ENCODE measurements at places on chromosomes 2 and 18.
A peak's percentile ranks its signal among the peaks of the same experiment; 100 is the strongest.

- DNase-seq, result peak; percentile 72
These were observed 64.9 kb upstream of the WIPF1 start for GRCh38 chr2:174662459-174662858.

DNA sequence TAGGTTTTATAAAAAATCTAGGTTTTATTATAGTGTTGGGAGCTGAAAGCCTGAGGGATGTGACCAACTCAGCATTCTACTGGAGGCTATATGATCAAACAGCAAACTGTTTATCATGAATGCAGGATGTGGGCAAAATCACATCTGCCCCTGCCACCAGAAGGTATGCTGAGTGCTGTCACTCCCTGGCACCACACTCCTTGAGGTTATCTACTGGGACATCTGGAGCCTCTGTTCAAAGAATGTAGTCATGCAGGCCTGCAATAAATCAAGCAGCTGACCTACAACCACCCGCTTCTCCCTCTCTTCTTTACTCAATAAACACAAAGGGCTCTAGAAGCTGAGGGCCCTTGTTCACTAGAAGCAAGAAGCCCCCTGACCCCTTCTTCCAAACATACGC lies 328.4 kb upstream of the DDX18 start:
- DNase-seq, result no peak

DNA sequence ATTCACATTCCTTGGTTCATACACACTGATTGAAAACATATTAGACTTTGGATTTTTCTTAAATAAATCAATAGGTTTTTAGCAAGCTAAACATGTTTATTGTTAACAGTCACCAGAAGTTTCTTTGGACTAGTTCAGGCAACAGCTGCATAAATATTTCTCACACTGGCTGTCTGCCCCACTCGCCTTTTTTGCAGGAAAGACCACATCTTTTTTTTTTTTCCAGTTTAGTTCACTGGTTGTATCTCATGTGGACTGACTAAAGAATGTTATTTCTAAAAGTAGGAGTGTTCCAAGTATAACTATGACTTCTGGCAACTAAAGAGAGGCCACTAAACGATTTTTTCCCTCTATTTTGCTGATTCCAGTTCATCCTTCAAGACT lies 31.1 kb downstream of the SLC40A1 start:
- peak; percentile 76 for DNase-seq

GRCh38 chr2:226837787-226838603 lies 2.1 kb downstream of the RHBDD1 start:
- DNase-seq, result no peak

DNA sequence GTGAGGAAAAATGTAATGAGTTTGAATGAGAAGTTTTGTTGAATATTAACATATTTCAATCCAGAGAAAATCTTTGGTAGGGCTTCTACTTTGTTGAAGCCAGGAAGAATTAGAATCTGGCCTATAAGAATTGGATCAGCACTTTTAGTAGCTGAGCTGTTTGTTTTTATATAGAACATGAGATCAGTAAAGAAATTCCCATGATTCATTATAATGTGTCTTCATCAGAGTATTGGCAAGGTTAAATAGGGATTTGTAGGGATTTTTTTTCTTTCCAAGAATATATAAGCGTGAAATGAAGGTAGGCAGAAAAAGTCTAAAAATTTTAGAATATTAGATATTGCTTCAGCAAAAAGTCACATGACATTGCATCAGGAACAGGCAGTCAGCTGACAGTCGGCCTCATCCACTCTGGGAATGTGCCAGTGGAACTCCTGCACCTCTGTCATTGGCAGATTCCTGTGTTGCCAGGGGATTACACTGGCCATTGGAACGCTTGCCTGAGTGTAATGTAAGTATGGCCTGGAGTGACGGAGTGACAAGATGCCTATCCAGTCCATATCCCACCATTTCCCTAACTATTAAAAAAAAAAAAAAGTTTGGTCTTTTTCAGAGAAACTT lies 60.6 kb downstream of the SERTAD2 start:
- DNase-seq, result no peak

DNA sequence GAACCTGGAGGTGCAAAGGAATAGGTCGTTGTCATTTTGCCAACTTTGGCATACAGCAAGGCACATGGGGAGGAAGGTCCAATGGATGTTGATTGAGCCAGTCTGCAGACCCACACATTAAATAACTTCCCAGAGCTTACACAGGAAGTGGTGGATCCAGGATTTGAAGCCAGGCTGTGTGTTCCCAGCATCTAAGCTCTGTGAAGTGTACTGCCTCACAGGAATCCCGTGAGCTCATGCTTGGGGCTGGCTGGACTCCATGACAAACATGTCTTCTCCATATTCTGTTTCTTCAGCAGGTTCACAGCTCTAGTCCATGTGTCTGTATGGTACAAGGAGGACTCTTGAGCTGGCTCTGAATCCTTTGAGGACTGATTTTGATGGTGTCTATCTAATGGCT lies 63.9 kb downstream of the KLHL29 start:
- no peak for DNase-seq

- DNase-seq, result peak; percentile 7
These were observed 3.0 kb downstream of the BUB1 start for GRCh38 chr2:110674620-110675555.

DNA sequence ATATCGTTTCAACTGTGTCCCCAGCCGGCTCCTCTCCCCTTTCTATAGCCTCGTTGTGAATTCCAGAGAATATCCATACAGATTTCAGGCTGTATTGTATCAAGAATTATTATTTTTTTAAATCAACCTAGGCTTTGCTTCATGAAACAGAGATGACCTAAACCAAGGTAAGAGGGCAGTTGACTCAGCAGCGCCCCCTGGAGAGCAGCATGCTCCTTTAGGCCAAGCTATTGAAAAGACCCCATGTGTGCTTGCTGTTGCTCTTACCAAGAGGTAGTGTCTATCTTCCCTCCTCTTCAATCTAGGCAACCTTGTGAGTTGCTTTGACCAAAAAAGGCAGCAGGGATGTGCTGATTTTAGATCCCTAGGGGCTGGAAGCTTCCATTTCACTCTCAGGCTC lies 426.7 kb upstream of the SMIM21 start:
- no peak for DNase-seq

DNA sequence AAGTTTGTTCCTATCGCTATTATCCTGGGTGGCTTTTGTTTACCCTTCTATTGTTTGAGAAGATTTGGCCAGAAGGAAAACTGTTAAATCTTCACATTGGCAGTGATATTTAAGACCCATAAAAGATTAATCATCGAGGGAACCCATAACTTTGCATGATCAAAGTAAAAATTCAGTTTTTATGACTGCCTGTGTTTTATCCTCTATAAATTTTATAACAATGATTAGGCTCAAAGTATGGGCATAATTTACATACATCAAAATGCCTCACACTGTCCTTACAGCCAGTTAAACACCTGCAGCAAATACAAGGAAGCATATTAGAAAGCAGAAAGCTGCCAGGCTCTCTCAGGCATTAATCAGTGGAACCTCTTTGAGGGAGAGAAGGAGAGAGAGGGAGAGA lies 289.1 kb downstream of the ICOS start:
- DNase-seq, result no peak

- no peak for DNase-seq
These were observed 9.9 kb downstream of the ACVR1 start for GRCh38 chr2:157866202-157866601.

- no peak for DNase-seq
These were observed 100.0 kb downstream of the MAP2 start for GRCh38 chr2:209523867-209524266.

GRCh38 chr2:121598087-121598486 lies 51.2 kb downstream of the CLASP1 start:
- no peak for DNase-seq

- no peak for DNase-seq
These were observed 72.6 kb upstream of the THUMPD2 start for GRCh38 chr2:39851651-39852110.

- DNase-seq, result no peak
These were observed 44.1 kb downstream of the GATA6 start for GRCh38 chr18:22213333-22213973.

GRCh38 chr2:172442072-172442895 lies 14.9 kb downstream of the ITGA6 start:
- no peak for DNase-seq

DNA sequence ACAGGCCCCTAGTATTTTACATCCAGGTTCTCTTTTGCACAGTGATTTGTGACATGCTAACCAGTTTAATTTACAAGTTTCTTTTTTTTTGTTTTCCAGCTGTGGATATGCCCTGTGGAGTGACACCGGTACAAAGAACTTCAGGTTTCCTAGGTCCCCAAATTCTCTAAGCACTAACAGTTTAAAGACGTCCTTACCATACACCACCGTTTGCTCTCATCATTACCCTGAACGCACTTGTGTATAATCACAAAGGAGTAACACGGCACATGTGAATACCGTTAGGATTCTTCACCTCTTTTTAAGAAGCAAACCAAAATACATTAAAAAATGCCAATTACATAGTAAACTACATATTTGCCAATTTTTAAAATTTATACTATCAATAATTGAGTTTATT lies 853 bp downstream of the LANCL1 start:
- no peak for DNase-seq

- DNase-seq, result no peak
These were observed 1228.9 kb downstream of the CNTNAP5 start for GRCh38 chr2:125254010-125254409.

- DNase-seq, result no peak
These were observed 694.6 kb upstream of the ACVR2A start for GRCh38 chr2:147150241-147150635.

GRCh38 chr18:45060102-45060501 lies 379.4 kb downstream of the SETBP1 start:
- DNase-seq, result no peak

GRCh38 chr2:241686324-241686649 lies 328 bp downstream of the DTYMK start:
- no peak for DNase-seq

- no peak for DNase-seq
These were observed 1286.2 kb downstream of the SUCLG1 start for GRCh38 chr2:83172841-83173240.

DNA sequence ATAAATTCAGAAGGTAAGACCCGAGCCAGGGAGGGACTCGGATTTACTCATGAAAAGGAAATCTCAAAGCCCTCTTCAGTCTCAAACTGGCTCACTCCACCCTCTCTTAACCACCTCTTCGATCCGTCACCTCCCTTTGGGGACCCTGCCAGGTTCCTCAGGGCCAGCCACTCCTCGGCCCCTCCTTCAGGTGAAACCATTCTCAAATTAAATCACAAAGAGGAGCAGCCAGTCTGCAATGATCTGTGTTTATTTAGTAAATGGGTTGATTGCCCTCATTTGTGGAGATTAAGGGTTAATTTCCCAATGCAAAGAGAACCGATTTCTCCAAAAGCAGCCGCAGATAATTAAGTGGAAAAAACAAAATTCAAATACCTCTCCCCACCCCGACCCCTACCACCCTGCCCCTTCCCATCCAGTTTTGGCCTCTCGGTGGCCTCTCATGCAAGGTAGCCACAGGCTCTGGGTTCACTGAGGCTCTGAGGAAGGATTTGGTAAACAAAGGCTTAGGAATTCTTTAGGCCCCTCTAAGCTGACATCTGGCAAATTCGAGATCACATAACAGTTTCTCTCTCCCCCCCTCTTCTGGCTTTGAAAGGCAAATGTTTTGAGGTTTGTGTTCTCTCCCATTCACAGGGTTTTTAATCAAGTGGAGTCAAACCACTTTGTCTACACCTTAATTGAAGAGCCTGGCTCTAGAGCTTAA lies 10.3 kb upstream of the FZD7 start:
- no peak for DNase-seq

Measured in muscle of back (tissue), 13 donors.